ENCODE measurements at places on chromosomes 16 and 17.

- DNase-seq: no peak
Observed at GRCh38 chr17:44022246-44022645, 7.5 kb upstream of the TMEM101 start.

GRCh38 chr16:60771138-60771537 is 1265.1 kb downstream of the CDH8 start:
- no peak for DNase-seq

- no peak for DNase-seq
Observed at GRCh38 chr17:77590951-77591735, 367.4 kb upstream of the TNRC6C start.

DNA sequence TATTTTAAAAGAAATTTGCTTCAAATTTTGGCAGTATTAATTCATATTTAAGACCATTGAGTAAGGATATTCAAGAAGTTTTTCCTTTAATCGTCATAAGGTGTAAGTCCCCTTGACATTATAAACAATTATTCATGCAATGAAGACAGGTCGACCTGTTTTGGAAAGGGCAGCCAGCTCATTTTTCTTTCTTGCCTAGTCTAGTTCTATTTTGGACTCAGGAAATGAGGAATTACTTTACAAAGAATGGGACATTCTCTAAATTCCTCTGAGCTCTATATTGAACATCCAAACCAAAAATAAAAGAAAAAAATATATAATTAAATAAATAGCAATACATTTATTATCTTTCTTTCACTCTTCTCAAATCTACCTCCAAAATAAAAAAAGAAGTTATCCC is 595.6 kb upstream of the KIF2B start:
- DNase-seq: no peak

GRCh38 chr16:27721531-27722181 is 171.7 kb downstream of the KATNIP start:
- DNase-seq: peak; percentile 41

DNA sequence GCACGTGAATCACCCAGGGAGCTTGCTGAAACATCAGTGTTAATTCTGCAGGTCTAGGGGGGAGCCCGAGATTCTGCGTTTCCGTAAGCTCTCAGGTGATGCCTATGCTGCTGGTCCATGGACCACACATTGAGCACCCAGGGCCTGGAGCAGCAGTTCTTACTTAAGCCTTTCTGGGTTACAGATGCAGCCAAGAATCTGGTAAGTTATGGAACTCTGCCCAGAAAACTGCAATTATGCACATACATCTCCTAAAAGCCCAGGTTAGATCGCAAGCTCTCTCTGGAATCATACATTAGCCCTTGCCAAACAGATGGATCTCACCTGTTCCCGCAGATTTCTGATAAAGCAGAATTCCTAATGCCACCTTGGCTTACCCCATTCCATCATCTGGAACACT is 265.9 kb upstream of the SALL1 start:
- no peak for DNase-seq

DNA sequence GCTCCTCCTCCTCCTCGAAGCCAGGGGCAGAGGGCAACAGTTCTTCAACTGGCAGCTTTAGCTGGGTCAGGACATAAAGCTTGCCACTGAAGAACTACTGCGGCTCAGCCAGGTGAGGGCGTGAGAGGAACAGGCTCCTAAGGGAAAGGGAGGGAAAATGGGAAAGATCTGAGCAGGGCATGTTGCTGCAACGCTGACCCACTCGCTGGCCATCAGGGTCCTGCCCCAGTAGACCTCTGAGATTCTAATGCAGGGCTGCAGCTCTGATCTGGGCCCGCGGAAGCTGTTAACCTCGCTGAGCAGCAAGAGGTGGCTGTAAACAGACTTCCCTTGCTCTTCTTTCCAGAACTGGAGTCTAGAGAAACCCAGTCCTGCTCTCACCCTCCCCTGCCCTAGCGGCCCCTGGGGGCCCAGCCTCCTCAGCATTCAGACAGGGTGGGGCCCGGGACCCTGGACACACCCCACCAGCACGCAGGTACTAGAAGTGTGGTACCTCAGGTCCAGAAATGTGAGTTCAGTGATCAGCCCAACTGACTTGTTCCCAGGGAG is 3.8 kb upstream of the TLCD2 start:
- DNase-seq: no peak

- no peak for DNase-seq
Observed at GRCh38 chr16:86379505-86379846, 130.9 kb upstream of the FOXF1 start.

DNA sequence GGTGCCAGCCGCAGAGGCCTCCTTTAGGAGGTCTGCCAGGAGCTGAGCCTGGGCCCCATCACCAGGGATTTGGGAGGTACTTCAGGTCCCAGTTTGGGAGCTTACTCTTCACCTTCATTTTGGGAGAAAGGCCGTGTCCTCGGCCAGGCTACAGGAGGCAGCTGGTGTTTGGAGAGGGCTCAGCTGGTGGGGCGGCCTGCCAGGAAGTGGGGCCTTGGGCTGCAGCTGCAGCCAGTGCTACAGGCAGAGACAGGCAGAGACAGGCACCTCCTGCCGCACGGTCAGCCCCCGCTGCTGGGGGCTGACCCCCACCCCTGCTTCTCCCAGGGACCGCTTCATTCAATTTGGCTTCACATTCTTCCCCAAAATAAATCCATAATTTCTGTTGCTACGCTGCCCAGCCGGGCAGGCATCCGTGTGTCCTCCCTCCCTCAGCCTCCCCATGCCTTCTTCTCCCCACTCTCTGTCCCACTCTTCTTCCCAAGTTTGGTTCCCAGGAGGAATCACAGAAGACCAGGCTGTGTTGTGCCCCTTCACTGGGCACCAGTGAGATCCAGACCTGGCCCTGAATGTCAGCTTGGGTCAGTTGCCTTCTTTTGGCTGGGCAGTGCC is 6.1 kb downstream of the TMEM235 start:
- DNase-seq: no peak

DNA sequence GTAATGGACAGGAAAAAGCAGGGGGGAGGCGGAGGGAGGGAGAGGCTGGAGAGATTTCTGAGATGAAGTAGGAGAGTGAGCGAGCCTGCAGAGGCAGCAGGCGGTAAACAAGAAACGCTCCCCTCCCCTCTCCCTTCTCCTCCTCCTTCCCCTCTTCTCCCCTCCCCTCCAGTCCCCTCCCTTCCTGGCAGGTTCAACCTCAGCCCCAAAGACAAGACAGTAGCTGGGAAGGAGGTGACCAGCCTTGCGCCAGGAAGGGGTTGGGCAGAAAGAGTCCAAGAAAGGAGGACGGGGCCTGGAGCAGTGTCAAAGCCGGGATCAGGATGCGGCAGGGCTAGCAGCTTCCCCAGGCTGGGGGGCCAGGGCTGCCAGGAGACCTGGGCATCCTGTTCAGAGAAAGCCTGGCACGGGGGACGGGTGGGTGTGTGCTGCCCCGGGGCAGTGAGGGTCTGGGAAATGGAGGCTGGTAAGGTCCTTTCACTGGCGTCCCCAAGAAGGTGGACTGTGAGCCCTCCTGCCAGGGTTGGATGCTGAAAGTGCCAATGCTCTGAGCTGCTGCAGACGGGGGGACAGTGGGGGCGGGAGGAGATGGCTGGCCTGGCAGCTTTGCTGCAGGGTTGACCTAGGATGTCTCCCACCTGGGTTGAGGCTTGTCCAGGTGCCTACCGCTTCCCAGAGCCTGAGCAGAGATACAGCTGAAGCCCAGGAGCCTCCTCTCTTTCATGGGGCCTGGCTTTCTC is 261.6 kb upstream of the TNRC6C start:
- DNase-seq: no peak

DNA sequence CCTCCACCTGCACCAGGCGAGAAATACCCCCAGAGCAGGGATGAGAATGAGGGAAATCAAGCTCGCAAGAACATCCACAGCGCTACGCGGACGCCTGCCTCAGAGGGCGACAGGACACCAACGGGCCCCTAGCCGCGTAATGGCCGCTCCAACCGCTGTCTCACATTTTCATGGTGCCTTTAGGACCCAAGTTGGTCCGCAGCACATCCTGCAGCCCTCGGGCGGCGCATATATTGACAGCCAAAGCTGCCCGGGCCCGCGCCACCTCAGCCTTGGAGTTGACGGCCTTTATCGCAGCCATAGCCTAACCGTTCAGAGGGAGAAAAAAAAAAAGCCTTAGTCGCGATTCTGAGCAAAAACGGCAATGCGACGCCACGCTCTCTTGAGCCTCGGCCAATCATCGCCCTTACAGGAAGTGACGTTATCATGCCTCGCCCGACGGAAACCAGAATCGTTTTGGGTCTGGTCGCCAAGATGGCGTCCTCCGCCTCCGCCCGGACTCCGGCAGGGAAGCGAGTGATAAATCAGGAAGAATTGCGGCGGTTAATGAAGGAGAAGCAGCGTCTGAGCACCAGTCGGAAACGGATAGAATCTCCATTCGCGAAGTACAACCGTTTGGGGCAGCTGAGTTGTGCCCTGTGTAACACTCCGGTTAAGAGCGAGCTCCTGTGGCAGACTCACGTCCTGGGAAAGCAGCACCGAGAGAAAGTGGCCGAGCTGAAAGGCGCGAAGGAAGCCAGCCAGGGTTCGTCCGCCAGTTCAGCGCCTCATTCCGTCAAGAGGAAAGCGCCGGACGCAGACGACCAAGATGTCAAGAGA is at the start of the genes CCT6B and ZNF830:
CCT6B (minus strand) TSS at position 368 of the 819 bp plus-strand sequence; CDS start at position 301, 67 bp downstream.
ZNF830 (plus strand) TSS at position 448 of the 819 bp plus-strand sequence; CDS start at position 475, 27 bp downstream.
- peak; percentile 93 for DNase-seq

GRCh38 chr16:84700446-84701300 is 873 bp downstream of the USP10 start:
- DNase-seq: peak; percentile 29

DNA sequence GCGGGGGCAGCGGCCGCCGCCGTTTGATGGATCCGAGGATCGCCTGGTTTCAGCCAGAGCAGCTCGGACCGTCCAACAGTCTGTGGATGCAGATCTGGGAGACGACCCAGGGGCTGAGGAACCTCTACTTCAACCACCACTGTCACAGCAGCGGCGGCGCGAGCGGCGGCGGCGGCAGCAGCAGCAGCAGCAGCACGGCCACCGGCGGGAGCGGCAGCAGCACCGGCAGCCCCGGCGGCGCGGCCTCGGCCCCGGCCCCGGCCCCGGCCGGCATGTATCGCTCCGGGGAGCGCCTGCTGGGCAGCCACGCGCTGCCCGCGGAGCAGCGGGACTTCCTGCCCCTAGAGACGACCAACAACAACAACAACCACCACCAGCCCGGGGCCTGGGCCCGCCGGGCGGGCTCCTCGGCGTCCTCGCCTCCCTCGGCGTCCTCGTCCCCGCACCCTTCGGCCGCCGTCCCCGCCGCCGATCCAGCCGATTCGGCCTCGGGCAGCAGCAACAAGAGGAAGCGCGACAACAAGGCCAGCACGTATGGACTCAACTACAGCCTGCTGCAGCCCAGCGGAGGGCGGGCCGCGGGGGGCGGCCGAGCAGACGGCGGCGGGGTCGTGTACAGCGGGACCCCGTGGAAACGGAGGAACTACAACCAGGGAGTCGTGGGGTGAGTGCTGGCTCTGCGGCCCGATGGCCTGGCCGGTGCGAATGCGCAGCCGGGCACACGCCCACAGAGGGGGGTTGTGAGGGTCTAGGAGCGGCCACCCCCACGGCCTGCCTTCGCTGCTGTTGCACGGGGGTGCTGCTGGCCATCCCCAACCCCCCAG is 702 bp downstream of the TENT4B start:
- no peak for DNase-seq

- no peak for DNase-seq
Observed at GRCh38 chr16:84827131-84827574, 7.4 kb downstream of the CRISPLD2 start.

- DNase-seq: no peak
Observed at GRCh38 chr17:82118815-82119380, 20.9 kb upstream of the FASN start.

DNA sequence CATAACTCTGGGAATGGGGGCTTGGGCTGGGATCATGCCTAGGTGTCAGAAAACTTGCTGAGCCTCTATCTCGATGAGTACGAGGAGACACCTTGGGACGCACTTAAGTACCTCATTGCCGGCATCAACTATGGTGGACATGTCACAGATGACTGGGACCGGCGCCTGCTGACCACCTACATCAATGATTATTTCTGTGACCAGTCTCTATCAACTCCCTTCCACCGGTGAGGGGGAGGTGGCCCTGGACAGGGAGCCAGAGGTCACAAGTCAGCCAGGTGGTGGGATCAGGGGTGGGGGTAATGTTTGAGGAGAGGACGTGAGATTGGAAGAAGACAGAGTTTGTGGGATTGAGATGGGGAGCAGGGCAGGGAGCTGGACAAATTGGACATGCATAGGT is 3.4 kb upstream of the KDM6B start:
- DNase-seq: no peak

DNA sequence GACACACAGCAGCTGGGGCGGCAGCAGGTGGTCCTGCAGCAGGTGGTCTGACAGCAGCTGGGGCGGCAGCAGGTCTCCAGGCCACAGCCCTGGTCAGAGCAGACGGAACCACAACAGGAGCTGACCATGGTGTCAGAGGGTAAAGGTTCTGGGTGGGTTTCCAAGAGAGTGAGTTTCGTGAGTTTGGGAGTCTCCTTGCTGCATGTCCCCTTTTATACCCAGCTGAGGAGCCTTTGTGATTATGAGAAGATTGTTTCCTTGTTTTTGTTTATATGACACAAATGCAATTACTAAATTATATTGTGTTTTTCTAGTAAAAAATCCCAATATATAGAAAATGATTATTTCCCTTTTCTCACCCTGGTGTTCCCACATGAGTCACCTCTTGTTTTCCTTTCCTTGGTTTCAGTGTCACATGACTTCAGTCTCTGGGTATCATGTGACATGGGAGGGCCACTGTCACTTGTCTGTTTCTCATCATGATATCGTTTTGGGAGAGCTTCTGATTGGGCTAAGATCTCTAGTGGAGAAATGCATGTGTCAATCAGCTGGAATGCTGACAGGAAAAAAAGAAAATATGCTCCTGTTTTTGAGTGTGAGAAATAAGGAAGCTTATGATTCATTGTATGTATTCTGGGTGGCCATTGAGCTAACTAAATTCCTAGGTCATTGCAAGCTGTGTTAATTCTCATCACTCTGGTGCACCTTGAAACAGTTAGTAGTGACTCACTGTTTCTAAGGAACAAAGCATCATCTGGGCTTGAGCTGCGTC is at the start of gene KRTAP4-6:
KRTAP4-6 (minus strand) TSS at position 185 of the 772 bp plus-strand sequence; CDS start at position 128, 57 bp downstream.
- DNase-seq: peak; percentile 88

DNA sequence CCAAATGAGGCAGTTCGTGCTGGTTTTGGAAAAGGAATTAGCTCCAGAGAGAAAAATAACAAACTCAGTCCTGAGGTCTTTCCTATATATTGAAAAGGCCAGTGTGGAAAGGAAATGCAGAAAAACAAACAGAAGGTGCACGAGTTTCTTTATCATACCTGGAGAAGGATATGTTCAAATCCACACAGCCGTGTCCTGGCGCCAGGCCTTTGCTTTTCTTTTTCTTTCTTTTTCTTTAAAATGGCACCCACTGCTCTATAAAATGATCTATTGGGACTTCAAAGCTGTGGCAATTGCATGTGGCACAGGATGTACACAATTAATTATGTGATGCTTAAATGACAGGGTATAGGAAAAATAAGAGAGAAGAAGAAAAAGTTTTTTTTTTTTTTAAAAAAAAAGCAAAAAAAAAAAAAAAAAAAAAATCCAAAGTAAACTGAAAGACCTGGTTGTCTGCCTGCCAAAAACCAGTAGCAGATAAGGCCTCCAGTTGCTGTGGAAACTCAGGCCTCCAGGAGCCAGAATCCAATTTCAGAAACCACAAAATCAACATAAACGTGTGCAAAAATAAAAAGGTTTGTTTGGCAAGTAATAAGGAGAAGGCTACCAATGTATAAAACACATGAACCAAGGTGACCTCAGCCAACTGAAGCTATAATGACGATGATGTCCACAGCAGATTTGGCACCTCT is 957.6 kb upstream of the SOX9 start:
- peak; percentile 16 for DNase-seq

- no peak for DNase-seq
Observed at GRCh38 chr16:26715969-26716368, 350.8 kb upstream of the C16orf82 start.

- no peak for DNase-seq
Observed at GRCh38 chr17:4433515-4434031, at the start of gene SPNS3. Gene SPNS3 (plus strand): TSS chr17:4433940. CDS start chr17:4433968, 28 bp downstream.

GRCh38 chr16:87133112-87133850 is 183.9 kb downstream of the C16orf95 start:
- no peak for DNase-seq
